Stimulated activated CD8-positive, alpha-beta memory T cell treated with anti-CD3 and anti-CD28 coated beads, Interleukin-15, amount 100 ng/mL, for 24 hours (primary cell): ENCODE measurements at places on chromosomes 2 and 18.

- DNase-seq, result no peak
These were observed 298.2 kb downstream of the CDCA7 start for GRCh38 chr2:173652767-173653431.

DNA sequence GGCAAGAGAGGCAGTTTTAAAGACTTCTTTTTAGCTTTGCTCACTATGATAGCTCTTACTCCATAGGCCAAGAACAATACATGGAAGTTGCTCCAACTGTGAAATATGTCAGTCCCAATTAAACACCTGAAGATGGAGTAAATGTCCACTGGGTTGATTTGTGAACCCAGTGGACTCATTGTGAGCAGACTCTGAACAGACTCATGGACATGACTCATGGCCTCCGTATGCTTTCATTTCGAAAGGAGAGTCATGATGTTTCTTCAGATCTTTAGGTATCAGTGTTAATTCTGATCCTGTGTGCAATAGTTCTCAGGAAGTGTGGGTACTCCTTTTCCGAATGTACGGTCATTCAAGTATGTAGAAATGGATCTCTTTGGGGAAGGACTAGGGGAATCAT lies 5.4 kb upstream of the CWC22 start:
- no peak for DNase-seq

GRCh38 chr2:230050136-230050535 lies 18.6 kb downstream of the SLC16A14 start:
- DNase-seq, result no peak

- no peak for DNase-seq
These were observed 35.0 kb upstream of the DSC1 start for GRCh38 chr18:31197676-31198075.
